ENCODE measurements at places on chromosomes 1 and 21. TPM values are rescaled to one million over a fixed set of nuclear protein-coding genes. Genes with fewer than 3 reads are reported as not detected.

GRCh38 chr1:52238474-52238873, 96.6 kb downstream of the ZFYVE9 start:
- no peak for DNase-seq

- DNase-seq = no peak
These were observed 2.6 kb upstream of the CCDC185 start for GRCh38 chr1:223390618-223391017.

GRCh38 chr1:236451796-236452373, 57.8 kb downstream of the EDARADD start:
- peak; percentile 39 for DNase-seq

GRCh38 chr1:248906753-248907661, 972 bp downstream of the PGBD2 start:
- no peak for DNase-seq

DNA sequence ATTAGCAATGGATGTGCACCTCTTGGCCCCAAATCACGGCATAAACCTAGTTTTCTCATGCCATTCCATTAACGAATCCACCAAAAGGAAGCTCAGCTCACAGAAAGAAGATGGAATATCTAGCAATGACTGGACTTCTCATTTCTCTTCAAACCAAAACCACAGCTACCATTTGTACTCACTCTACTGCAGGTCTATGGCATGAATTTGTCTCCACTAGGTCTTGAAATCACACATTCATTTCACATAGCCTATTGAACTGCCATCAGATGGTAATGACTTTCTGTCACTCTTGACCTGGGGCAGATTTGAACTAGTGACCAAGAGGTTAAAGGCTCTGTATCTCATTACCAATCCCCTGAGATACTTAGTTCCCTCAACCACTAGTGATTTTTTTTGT, 382.7 kb downstream of the DPYD start:
- no peak for DNase-seq

- DNase-seq = no peak
These were observed 63.3 kb downstream of the PLPP3 start for GRCh38 chr1:56515898-56516538.

DNA sequence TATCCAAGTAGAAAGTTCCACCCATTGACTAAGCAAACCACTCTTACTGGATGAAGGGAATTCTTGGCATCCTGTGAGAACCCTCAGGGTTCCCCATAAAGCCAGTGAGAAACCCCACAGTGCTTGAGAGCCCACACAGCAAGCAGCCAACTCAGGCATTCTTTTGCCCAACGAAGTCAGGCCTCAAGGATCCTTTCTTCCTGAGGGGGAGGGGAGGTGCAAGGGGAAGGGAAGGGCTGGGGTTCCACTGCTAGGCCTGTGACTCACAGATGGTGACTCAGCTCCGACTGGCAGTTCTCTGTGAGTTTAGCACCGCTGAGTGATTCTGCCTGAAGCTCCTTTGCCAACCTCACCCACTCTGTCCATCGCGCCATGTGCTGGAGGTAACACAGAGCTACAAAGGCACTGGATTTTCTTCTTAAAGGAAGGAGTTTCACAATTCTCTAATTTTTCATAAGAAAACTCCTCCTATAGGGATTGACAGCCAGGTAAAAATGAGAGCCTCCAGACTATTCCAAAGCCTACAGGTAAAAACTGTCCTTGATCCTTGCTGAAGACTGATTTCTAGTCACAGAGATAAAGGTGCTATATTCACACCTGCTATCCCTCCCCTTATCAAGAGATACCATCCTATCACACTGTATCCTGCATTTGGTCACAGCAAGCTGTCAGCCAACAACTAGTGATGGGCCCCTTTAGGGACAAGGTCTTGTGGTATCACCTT, 4.8 kb downstream of the ENO1 start:
- peak; percentile 50 for DNase-seq

- DNase-seq = peak; percentile 15
These were observed 239.6 kb upstream of the FGGY start for GRCh38 chr1:59057211-59057694.

- DNase-seq = no peak
These were observed 105.8 kb downstream of the TNFSF18 start for GRCh38 chr1:172944931-172945330.

- DNase-seq = peak; percentile 5
These were observed 60.4 kb downstream of the VANGL2 start for GRCh38 chr1:160460683-160461287.

GRCh38 chr1:244083383-244083943, 32.4 kb downstream of the ZBTB18 start:
- DNase-seq = no peak

GRCh38 chr1:34037109-34037508, 127.9 kb downstream of the CSMD2 start:
- DNase-seq = peak; percentile 15

DNA sequence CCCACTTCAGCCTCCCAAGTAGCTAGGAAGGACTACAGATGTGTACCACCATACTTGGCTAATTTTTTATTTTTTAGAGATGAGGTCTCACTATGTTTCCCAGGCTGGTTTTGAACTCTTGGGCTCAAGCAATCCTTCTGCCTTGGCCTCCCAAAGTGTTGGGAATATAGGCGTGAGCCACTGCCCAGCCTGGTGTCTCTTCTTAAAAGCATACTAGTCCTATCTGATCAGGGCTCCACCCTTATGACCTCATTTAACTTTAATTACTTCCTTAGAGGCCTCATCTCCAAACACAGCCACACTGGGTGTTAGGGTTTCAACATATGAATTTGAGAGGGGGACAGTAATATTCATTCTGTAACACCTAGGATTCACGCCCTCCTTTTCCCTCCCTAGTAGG, 130.9 kb downstream of the GLIS1 start:
- no peak for DNase-seq

DNA sequence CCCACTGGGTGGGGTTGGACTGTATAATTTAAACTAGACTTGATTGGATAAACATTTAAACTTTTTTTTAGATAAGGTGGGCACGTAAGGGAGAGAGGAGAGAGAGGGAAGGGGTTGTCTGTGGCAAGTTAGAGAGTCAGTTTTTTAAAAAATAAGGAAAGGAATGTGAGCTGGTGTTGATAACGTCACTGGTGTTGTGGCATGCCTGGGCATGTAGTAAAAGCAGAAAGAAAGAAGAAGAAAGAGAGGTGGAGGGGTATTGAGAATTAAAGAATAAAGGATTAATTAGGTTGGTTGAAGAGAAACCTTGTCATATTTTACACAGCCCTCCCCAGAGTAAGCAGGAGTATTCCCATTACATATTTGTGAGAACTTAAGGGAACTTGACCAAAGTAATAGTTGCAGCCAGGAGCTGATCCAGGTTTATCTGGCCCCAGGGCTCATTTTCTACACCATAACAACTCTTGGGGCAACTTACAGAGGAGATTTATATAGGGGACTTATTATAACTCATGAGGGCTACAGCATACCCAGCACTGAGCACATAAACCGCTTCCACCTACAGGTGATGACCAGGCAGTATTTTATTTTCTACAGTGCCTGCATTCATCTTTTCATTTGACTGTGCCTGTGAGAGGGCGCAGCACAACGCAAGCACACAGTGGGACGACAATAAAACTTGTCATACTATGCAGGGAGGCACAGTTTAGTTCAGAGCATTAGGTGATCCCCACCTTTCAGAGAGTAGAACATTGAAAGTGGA, 70.2 kb downstream of the CCDC30 start:
- no peak for DNase-seq

GRCh38 chr1:20112279-20113000, 6.9 kb downstream of the PLA2G2D start:
- DNase-seq = no peak

DNA sequence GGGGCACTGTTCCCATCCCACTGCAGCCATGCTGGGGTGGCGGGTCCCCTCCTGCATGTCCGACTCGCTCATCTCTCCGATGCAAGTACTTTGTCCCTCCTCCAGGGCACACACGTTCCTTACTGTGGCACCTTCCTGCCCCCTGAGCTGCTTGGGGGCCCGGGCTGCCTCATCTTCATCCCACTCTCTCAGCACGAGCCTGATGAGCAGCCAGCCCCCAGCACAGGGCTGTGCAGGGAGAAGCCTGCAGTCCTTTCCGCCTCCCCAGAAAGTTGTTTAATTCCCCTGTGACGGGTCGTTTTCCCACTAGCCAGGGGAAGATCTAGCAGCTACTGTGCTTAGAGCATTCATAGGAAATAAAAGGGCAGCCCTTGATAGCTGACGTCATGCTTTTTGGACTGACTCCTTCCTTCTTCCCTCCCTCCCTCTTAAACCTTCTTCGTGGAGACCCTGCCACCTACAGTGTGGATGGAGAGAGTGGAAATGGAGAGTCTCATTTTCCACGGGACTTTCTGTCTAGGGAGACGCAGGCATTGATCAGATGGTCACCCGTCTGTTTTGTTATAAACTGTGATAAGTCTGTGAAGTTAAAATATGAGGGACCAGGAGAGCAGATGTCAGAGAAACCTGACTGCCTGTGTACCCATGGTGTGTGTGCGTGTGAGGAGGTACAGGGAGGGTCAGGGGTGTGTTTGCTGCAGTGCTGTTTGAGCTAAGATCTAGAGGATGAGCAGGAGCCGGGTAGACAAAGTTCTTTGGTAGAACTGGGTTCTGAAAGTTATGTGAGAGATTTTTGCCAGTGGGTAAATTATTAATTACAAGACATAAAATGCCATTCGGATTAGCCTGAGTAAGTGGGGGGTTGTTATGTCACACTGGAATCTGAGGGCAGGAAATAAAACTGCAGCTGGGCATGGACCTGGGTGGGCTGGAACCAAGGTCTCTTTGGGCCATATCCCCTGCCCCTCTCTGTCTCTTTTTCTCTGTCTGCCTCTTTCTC, 34.3 kb downstream of the GPR137B start:
- no peak for DNase-seq

DNA sequence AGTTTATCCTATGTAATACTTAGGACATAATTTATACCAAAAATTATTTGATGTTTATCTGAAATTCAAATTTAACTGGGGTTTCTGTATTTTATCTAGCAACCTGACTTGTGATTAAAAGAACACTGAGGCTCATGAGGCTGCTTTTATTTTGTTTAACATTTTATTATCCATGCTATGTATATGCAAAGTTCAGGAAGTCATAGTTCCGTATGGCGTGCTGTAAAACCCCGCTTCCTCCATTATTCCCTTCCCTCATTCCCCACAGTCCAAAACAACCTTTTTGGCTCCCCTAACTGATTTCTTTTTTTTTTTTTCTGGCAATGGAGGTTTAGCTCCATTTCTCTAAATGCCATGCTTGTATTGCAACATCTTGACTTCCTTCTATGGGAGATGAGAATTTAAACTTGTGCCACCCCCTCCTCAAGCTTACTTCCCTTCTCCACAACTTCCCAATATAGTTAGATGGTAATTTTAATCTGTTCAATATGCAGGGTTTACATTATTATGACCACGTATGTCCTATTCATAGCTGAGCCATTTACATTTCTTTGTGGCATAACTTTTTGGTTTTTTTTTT, 138.0 kb upstream of the DNAH14 start:
- no peak for DNase-seq

GRCh38 chr1:213409208-213409631, 358.2 kb downstream of the RPS6KC1 start:
- DNase-seq = no peak

DNA sequence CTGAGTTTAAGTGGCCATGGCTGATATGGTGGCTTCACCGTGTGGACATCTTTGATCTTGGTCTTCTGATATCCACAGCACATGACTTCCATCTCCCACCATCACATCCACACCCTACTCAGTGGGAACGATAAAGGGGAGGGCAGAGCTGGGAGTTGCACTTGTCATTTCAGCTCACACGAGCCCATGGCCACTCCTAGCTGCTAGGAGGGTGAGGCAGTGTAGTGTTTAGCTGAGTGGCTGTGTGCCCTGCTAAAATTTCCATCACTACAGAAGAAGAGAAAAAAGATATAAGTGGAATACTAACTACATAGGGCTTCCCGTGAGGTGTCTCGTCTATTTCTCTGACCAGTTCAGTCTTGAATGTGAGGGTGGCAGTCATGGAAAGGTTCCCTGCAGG, 123.3 kb upstream of the EDN2 start:
- DNase-seq = no peak

GRCh38 chr21:45304945-45305344, 17.2 kb upstream of the POFUT2 start:
- no peak for DNase-seq

DNA sequence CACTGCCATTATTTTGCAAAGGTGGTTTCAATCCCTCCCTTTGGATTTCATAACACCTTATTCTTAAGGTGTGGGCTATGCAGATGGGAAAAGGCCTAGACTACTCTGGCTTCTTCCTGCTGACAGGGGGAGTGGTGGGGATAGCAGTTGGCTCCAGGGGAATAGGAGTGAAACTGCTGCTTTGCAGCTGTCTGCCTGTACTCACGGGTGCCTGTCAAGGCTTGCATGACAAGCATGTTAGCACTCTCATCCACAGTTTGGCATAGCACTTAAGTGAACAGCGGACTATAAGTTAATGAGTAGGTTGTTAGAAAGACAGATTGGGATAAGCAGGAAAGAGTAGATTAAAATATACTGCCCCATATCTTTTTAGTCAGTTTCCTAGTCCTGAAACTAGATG, 287.5 kb upstream of the DAB1 start:
- DNase-seq = no peak

GRCh38 chr1:234479310-234479559, 256 bp upstream of the TARBP1 start:
- DNase-seq = no peak

GRCh38 chr1:86852782-86853408, 61.0 kb downstream of the SELENOF start:
- no peak for DNase-seq

DNA sequence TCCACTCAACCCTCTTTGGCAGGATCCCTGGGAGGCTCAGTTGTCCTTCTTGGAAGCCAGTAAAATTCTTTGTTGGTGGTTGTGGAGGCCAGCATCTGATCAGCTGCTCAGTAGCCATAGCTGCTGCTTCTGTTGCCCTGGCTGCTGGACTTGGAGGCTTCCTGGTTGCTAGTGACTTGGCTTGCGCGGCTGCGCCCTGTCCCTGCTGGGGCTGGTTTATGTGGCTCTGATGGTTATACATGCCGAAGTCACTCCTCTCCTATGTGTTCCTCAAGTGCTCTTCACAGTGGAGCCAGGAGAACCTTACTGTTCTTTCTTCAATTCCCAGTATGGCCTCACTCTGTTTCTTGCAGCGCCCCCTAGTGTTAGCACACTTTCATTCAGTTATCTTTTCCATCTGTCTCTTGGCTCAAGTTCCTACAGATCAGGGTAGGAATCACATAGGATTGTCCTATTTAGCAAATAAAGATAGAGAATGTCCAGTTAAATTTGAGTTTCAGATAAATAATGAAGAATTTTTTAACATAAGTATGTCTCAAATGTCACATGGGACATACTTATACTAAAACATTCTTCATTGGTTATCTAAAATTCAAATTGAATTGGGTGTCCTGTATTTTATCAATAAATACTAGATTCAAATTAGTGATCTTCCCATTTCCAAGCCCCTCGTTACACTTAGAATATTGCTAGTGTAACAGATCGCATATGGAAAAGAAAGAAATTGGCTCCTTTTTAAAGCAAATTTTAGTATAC, 176.5 kb downstream of the TGFB2 start:
- peak; percentile 40 for DNase-seq

- no peak for DNase-seq
These were observed 37.7 kb downstream of the FAAP20 start for GRCh38 chr1:2156866-2157265.

GRCh38 chr21:42491328-42491727, 4.7 kb downstream of the RSPH1 start:
- DNase-seq = no peak

CITED4 gene
- total RNA-seq = 3.6 TPM

TRPM2 gene
- 0.15 TPM for total RNA-seq

PRAMEF10 gene
- total RNA-seq = not detected

OR2M3 gene
- total RNA-seq = not detected

ANGPTL3 gene
- not detected for total RNA-seq

HEYL gene
- total RNA-seq = 1.3 TPM

CFHR4 gene
- total RNA-seq = 0.87 TPM

Data from endothelial cell (in vitro differentiated cells).